SK-N-DZ (cell line): ENCODE measurements at places on chromosomes 4 and X.
A peak's percentile ranks its signal among the peaks of the same experiment; 100 is the strongest.

GRCh38 chr4:98932539-98932938, 3.6 kb upstream of the EIF4E start:
- DNase-seq: no peak

- DNase-seq: no peak
These were observed 102.1 kb upstream of the STS start for GRCh38 chrX:7045238-7045955.

- DNase-seq: no peak
These were observed 188.1 kb downstream of the ADAM29 start for GRCh38 chr4:175106301-175106700.

- no peak for DNase-seq
These were observed 97.6 kb downstream of the CPE start for GRCh38 chr4:165476214-165477098.

- no peak for DNase-seq
These were observed 82.6 kb downstream of the LUZP4 start for GRCh38 chrX:115372152-115372551.

- peak; percentile 13 for DNase-seq
These were observed 23.7 kb upstream of the FAM47B start for GRCh38 chrX:34918856-34919255.

GRCh38 chrX:79081895-79082512, 62.5 kb upstream of the GPR174 start:
- DNase-seq: peak; percentile 12

DNA sequence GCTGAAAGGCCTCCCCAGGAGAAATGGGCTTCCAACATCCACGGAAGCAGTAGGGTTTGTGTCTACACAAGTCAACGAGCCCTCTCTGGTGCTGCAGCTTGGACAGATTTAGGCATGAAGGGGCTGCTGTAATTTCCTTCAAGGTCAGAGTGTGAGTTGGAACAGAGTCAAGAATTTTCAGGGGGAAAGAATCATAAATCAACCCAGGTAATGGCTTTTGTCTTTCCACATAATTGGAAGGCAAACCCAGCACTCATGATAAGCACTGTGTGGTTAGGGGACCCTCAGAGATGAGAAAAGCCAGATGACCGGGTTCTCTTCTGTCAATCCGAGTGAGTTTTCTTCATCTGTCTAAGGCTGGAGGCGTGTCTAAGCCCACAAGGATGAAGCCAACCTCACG, 78.6 kb upstream of the MXRA5 start:
- DNase-seq: peak; percentile 72

DNA sequence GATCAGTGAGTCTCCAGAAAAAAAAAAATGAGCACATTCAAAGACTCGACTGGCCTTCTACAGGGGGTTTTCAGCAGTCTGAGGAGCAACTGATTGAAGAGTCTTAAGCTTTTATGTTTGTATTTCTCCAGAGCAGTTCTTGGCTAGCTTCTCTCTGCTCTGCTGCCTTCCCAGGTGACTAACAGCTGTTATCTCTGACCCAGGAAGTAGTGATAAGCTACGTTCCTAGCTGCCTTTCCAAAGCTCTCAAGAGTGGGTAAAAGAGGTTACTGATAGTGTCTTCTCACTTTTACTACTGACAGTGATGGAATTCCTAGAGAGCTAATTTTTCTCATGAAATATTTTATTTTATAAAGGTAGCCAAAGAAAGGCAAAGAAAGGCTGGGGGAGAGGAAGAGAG, 66.6 kb downstream of the ENOX2 start:
- DNase-seq: no peak

DNA sequence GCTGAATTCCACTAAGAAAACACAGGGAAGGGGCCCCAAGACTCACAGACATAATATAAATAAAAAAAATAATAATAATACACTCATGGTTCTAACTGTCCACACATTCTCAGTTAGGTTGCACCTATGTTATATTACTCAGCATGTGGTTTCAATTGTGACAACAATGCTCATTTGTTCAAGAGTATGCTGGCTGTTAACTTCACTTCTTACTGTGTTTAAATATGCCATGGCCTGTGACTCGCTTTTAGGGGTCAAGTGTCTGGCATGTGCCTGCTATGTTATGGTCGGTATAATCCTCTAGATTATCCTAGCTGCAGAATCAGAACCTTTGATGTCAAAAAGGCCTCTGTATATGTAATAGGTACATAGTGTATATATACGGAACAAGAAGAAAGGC, 324.8 kb upstream of the INTU start:
- DNase-seq: no peak

DNA sequence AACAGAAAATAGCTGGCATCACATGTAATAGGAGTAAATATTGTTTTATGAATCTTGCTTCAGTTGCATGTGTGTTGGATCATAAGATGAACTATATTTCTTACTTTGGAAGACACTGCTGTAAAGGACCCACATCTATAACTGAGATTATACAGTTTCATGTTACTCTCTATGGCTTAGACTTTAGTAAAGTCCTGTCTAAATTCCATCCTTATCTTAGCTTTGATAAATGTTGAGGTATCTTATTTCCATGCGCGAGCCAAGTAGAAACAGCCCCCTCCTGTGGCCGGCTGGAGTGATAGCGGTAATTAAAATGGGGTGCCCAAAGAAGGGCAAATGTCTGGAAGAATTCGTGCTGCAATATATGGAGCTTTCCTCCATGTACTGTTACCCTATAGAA, 43.0 kb downstream of the CCDC158 start:
- DNase-seq: peak; percentile 9

GRCh38 chr4:154314248-154314647, 177.4 kb downstream of the DCHS2 start:
- no peak for DNase-seq

DNA sequence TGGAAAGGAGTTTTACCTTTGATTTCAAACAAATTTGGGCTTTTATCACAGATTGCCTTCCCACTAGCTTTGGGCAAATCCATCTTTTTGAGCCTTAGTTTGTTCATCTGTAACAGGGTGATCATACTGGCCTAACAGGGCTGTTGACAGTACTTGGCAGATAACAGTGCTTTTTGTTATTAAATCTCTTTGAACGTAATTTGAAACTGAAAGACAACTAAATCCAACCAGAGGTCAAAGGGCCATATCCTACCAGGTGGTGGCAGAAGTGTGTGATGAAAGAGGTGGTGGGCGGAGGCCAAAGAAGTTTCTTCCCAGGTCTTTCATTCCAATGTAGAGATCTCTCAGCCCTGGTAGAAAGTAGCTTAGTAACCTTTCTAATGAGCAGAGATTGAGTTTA, 35.2 kb upstream of the TADA2B start:
- no peak for DNase-seq

GRCh38 chr4:100289946-100290345, 99.7 kb upstream of the DDIT4L start:
- no peak for DNase-seq
